ENCODE measurements at places on chromosomes 3 and 15. TPM values are rescaled to one million over a fixed set of nuclear protein-coding genes. Genes with fewer than 3 reads are reported as not detected.

The ALCAM gene
- total RNA-seq, result 119 TPM

The VILL gene
- 0.21 TPM for total RNA-seq

The ECE2 gene
- total RNA-seq, result not detected

The C2CD4A gene
- 0.10 TPM for total RNA-seq

The DBR1 gene
- 13.8 TPM for total RNA-seq

The MUC20 gene
- total RNA-seq, result 0.64 TPM

The FBXO40 gene
- not detected for total RNA-seq

The BMF gene
- total RNA-seq, result 1.6 TPM

The DPPA4 gene
- total RNA-seq, result not detected

The LYZL4 gene
- not detected for total RNA-seq

The P2RY13 gene
- total RNA-seq, result not detected

The THRB gene
- 1.1 TPM for total RNA-seq

The PIGZ gene
- 1.3 TPM for total RNA-seq

The GP9 gene
- not detected for total RNA-seq

The CTNNB1 gene
- 169 TPM for total RNA-seq

The GABRG3 gene
- total RNA-seq, result 0.62 TPM

The SAXO2 gene
- 2.2 TPM for total RNA-seq

The BBX gene
- total RNA-seq, result 16.7 TPM

The GATM gene
- 3.2 TPM for total RNA-seq

The MFAP1 gene
- 32.4 TPM for total RNA-seq

The CXCR6 gene
- not detected for total RNA-seq

The TIGIT gene
- total RNA-seq, result not detected

The TMEM212 gene
- not detected for total RNA-seq
